ENCODE measurements at places on chromosomes 7 and 10.
A peak's percentile ranks its signal among the peaks of the same experiment; 100 is the strongest.

DNA sequence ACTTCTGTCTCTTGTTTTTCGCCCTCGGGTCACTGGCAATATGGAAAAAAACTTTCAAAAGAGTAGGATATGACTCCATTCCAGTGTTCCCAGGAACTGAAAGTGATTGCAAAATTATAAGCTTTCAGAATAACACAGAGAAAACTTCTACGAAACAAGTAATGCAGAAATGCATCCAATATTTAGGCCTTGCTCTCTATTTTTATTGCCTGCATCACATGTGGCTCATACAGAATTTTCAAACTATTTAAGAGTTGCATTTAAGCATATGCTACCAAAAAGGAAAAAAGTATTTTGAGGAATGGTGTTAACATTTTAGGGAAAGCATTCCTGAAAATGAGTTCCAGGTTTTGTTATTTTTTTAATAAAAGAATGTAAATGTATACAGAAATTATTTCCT lies 228.0 kb downstream of the CACNB2 start:
- DNase-seq: peak; percentile 13

- no peak for DNase-seq
Measured at GRCh38 chr10:103445366-103445765, 6.8 kb downstream of the CALHM2 start.

DNA sequence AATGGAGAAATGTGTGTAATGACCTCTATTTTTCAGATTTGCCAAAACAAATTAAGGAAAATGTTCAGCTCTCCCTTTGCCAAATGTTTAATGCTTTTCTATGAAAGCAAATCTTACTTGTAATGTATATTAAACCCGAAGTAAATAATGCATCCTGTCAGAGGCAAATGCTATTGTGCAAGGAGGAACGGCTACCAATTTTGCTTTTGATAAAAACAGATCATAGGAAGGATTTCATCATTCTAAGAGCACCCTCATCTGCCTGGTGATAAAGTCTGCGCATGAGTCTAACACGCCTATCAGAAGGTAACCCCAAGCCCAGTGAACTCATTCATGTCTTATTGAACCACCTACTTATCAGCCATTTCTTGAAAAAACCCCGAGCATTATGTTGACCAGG lies 412.4 kb upstream of the MKI67 start:
- no peak for DNase-seq

DNA sequence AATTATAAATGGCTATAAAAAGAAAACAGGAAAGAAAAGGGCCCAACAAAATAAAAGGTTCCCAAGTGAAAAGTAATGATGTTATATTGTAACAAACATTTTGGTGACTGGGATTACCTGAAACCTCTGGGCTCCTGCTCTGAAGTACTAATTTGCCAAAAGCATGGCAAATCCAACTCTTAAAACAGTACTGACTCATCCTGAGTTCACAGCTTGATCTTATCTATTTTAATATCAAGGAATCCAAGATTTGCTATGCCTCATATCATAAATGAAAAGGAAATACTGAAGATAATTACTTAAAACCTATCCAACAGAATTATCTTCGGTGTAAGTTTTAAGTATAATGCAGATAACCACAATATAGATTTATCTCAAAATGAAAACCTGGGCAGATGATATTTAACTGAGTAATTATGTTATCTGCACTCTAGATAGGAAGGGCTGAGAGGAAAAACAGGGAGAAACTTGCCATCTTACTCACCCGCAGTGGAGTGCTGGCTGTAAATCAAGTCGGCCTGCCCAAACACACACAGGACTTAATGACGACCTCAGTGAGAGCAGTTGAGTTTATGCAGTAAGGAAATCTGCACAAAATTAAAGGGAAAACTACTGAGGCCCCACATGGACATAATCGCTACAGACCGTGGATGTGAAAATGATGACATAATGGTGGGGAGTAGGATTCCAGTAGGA lies 48.4 kb downstream of the MPP7 start:
- peak; percentile 81 for DNase-seq

- no peak for DNase-seq
Measured at GRCh38 chr10:17209302-17209701, 7.8 kb upstream of the TRDMT1 start.

- peak; percentile 28 for DNase-seq
Measured at GRCh38 chr7:1459920-1460820, 900 bp upstream of the MICALL2 start.

GRCh38 chr10:70785190-70785589 lies at the start of gene TBATA:
Gene TBATA, minus strand, starts transcription at chr10:70785377. Its CDS starts 1,998 bp downstream, at chr10:70783379.
- no peak for DNase-seq

DNA sequence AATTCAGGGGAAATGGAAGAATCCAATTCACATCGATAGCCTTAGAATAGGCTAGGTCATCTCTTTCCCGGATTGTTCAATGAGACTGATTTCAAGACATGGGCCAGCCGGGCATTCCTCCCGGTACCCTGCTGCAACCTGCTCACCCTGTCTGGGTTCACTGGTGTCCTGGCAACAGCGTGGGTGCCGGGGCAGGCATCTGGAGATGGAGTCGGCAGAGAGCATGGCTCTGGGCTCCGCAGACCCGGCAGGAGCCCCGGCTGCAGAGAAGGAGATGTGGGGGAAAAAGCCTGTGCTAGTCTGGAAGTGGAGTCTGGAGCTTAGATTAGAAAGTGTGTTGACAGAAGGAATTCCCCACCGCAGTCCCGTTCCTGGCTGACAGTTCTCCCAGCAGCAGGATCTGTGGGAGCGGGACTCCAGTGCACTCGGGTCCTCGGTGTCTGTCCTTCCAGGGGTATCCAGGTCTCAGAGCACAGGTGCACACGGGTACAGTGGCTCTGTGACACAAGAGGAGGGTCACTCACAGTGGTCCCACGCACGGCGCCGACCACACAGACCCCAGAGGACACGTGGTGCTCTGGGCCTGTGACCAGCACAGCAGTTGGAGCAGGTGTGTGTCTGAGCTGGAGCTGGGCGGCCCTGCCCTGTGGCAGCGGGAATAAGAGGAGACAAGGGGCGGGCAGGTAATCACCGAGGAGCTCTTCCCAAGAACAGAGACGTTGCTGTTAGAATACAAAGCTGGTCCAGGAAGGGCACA lies 65.7 kb upstream of the PITRM1 start:
- DNase-seq: no peak

GRCh38 chr7:3302681-3303320 lies 1.7 kb downstream of the SDK1 start:
- DNase-seq: no peak

DNA sequence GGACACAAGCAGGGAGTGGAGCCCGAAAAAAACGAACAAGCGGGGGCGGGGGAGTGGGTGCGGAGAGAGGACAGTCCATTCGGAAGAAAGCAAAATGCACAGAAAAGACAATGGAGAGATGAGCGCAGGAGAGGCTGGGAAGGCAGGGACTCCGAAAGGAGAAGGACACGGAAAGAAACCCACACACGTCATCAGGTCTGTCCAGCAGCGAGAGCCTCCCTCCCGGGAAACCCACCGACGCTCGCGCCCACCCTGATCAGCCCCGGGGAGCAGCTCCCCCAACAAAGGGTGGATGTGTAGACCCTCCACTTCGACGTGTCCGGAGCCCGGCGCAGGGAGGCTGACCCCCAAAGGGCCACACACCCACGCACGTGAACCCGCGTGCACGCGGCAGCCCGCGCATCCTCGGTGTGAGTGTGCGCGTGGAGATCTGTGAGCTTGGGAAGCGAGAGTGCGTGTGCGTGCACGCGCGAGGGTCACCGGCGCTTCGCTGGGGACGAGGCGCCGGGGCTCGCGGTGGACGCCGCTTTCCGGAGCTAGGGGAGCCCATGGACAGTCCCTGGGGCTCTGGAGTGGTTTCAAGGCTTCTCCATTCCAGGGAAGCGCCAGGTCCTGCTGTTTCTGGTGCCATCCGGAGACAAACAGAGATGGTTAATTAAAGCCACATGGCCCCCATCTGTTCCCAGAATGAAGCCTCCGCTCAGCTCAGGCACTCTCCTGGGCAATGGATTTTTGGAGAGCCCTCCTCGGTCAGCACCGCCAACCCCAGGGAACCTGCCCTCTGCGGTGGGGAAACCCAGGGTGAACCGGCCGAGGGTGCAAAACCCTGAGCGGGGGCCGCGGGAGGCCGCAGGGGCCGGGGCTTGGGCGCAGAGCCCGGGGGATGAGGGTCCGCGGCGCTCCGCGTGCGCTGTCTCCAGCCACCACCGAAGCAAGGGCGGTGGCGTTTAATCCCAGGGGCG lies 916 bp downstream of the LAMB1 start:
- peak; percentile 65 for DNase-seq

DNA sequence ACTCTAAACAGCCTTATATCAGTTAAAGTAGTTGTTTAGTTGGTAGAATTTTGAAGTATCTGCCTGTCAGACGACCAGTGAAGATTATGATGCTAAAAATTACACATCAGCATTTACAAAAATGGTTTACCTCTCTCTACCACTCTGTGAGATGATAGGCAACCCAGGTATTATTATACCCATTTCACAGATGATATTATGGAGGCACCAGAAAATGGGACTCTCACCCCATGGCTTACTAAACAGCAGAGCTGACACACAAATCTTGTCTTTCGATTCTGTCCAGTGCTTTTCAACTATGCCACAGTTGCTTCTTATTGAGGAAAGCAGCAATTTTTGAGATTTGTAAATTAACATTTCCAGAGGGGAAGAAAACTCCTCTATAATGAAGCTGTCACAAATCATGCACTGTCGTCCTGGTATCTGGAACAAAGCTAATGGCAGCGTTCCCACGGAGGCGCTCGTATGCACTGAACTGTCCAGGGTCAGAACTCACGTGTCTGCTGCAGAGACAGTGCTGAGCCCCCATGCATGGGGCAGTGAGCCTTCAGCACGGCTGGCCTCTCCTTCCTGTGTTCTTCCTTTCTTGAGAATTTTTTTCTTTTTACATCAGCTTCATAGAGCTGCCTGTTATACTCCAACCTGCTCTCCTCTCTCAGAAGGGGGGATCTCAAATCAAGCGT lies 381.1 kb downstream of the SDK1 start:
- DNase-seq: no peak

GRCh38 chr7:106618480-106618879 lies 42.5 kb downstream of the CCDC71L start:
- DNase-seq: peak; percentile 64

GRCh38 chr7:125555916-125556315 lies 626.3 kb upstream of the POT1 start:
- no peak for DNase-seq

Data from EL (cell line).